ENCODE measurements at places on chromosomes 6 and 20.

DNA sequence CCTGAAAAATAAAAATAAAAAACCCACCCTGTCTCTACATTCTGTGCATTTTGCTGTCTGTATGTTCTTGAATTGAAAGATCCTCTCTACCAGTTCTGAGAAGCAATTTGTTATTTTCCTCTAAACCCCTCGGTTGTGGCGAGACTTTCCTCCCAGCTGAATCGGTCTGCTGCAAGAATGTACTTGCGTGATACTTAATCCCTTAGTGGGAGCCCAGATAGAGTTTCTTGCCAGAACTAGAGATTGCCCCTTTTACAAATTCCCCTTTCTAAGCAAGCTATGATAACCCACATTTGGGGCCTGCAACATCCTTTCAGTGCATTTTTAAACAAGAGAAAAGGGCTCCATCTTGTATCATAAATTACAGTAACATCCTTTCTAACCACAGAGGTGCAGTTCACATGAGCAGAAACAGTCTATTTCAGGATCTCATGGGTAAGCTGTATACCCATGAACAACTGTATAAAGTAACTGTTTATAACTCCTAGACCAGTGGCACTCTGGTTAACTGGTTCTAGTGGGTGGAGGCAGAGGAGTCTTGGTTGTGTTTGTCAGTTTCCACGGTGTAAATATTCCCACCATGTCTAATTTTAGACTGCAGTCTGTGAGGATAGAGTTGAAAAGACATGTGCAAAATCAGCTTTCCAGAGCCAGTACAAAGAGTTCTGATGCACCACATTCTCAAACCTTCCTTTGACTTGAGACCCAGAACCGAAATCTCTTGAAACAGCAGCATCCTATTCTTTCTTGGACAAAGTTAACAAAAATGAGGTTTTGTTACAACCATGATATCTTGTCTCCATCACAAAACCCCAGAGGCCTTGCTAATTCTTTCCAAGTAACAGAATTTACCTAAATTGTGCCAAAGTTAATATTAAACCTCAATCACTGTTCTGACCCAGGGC, 113.1 kb upstream of the ZNF217 start:
- no peak for DNase-seq

DNA sequence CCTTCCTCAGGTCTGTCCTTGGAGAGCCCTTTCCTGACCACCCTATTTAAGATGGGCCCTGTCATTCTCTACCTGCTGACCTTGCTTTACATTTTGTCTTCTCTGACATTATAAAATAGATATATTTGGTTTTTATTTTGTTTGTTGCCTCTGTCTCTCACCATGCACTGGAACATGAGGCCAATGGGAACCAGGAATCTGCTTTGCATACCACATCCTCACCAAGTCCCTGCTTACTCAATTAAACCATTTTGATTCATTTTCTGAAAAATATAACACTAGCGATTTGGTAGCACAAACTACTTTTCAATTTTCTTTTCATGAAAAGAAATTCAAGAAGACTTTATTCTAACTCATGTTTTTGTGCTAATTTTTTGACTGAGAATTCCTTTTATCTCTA, 32.8 kb upstream of the POPDC3 start:
- no peak for DNase-seq

DNA sequence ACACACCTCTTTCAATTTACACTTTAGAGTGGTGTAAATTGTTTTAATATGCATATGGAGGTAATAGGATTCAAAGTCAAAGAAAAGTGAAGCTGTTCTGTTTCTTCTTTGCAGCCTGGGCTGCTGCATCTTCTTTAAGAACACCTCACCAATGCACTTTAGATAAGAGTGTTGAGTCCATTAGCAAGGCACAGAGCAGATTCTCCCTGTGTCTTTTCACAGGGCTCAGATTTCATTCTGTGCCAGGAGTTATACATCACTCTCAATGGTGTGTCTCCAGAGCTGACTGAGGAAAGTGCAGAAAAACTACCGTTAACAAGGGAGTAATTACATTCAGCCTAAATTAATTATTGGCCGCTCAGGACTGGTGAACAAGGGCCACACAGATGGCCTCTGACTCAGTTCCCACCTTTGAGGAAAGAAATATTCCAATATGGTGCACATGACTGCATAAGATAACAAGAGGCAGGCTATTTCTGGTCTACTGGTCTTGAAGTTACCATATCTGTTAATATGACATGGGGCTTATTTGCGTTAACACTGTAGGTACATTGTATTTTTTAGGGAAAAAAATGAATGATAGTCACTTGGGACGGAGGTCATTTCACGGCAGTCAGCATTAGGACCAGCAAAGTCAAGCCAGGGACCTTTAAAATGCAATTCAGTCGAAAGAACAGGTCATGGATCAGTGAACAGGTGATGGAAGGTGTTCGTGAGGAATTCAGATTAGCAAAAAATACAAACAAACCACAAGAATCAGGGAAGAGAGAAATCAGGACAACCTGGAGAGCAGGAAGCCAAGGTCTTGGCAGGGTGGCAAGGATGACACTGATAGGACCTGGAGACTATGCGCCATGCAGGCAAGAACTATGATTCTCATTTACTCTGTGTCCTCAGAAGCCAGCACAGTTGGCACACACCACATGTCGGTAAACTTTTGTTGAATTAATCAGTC, 203.7 kb downstream of the TBX18 start:
- no peak for DNase-seq

DNA sequence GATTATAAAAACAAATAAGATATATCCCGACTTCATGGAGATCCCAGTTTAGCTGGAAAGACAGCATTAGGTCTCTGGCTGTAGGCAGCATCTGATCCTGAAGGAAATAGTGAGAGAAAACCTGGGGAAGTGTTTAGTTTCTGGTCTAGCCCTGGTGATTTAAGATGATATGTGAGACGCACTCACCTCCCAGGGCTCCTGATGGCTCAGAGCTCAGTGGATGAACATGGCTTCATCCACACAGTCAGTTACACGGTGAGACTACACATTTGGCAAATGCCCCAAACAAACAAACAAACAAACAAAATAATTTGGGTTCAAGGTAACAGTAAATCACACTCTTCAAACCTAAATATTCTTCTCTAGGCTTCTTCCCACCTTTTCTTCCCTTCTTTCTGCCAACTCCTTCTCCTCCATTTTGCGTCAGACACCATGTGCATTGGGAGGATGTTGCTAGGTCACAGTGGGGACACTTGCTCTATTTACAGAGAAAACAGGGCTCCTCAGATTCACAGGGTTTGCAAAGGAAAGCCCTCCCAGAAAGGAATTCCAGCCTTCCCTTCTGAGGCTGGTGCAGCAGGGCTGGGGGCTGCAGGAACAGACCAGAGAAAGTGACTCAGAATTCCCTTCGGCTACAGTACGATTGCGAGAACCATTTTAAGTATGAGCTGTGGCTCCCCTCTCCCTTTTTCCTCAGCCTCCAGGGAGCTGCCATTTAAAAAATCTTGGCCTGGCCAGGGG, 59.6 kb upstream of the SALL4 start:
- DNase-seq = no peak

DNA sequence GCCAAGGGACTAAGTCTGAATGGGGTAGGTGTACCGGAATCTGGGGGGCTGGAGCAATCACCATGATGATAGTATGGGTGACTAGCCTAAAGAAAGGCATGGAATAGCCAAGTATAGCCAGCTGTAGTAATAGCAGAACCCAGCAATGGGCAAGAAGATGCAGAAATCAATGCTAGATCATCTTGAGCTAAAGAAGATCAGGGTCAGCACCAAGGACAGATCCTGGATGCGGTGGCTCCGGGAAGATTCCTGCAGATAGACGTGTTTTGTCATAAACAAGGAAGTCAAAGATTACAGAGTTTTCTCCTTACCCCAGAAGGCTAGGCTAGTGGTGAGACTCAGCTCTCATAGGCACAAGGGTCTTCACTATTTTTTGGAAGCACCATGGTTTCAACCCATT, 561.6 kb upstream of the CHD6 start:
- no peak for DNase-seq

GRCh38 chr6:139857143-139857542, 482.7 kb upstream of the CITED2 start:
- no peak for DNase-seq

DNA sequence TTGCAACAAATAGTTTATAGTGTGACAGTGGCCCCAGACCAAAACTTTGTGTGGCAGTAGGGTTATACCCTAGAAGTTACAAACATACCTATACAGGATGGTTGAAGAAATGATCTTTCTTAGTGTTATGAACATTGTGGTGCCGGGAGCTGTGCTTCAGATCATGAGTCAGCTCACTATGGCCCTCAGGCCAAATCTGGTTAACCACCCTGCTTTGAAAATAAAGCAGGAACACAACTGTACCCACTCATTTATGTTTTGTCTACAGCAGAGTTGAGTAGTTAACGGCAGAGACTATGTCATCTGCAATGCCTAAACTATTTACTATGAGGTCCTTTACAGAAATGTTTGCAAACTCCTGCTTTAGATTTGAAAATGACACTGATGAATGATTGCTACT, 24.3 kb downstream of the AKAP7 start:
- DNase-seq = no peak

- DNase-seq = no peak
Observed at GRCh38 chr20:10670501-10671220, 3.1 kb downstream of the JAG1 start.

DNA sequence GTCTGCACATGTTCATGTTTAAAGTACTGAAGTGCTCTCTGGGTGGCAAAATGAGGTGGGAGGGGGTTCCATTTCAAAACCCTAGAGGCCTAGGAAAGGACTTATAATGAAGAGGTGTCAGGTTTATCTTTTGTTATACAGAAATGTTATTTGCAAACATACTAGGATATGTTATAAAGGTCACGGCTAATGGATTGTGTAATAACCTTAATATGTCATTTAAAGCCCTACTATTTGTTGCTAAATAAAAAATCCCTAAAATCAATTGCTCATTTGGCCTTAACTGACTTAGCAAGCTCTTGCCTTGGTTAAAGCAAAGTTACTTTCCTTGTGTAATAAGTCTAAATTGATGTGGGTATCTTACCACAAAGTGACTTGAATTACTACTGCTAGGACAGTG, 8.8 kb downstream of the NKX2-4 start:
- no peak for DNase-seq

DNA sequence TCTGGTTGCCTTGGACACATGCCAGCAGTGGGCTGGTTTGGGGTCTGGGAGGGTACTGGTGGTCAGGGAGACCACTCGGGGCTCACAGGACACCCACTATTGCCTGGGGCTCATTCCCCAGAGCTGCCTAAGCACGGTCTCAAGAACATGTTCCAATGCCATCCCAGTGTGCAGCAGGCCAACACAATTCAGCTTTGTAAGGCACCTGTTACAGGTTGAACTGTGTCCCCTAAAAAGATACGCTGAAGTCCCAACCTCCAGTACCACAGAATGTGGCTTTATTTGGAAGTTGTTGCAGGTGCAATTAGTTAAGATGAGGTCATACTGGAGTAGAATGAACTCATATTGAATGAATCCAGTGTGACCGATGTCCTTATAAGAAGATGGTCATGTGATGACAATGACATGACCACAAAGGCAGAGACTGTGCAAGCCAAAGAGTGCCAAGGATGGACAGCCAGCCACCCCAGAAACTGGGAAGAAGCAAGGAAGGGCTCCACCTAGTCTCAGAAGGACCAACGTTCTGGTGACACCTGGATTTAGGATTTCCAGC, 13.5 kb upstream of the MAS1 start:
- DNase-seq = no peak

DNA sequence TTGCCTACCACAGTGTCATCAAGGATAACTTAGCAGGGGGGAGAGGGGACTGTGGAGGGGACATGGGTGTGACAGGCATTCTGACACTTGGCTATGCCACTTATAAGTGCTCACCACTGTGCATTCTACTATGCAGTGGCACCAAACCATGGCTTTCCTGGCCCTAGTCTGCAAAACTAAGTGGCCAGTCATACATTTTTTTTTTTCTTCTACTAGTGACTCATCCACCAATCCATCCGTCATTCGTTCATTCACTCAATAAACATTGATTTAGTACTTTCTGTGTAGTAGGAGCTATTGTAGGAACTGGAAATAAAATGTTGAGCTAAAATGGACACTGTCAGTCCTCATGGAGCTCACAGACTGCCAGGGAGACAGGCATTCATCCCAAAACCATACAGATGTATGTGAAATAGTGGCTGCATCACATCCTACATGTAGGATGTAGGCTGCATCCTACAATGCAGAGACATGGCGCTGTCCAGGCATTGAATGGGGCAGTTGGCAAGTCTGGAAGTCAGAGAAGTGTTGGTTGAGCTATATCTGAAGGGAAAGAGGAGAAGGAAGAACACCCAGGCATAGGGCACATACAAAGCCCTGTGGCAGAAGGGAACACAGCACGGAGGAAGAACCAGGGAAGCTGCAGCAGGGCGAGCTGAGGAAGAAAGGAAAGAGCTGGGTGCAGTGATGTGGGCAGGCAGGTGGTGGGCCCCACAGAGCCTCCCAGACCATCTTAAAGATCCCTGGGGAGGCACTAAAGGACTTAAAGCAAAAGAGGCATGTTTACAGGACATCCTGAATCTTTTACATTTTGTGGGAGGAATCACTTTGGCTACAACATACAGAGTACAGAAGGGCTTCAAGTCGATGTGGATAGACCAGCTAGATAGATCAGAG, 224.4 kb downstream of the UST start:
- no peak for DNase-seq

DNA sequence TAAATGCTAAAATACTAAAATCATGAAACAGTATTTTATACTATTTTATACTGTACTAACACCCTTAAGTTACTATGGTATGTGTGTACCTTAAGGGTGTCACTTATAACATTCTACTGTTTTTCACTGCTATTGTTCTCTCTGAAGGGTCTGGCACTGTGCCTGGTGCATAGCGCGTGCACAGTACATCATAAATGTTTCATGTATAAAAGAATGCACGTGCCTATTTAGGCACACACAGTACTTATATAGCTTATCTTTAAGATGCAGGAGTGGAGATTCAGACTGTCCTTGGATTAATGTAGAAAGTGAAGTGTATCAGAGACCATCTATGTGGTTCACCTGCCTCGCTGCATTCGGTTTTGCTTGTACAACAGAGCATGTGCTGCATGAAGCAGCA, 64.0 kb upstream of the SGK1 start:
- no peak for DNase-seq

DNA sequence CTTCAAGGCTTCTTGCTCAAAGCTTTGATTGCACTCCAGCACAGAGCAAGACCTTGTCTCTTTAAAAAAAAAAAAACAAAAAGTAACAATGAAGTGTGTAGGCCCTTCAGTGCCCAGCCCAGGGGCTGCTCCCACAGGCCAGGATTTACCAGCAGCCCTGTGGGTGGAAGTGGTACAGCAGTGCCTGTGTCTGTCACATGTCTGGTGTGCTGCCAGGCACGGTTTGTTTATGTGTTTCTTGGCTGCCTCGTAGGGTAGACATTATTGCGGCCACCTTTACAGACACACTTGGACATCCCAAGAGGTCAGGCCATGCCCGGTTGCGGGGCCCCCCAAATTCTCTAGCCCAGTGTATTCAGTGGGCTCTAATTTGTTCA, 12.7 kb downstream of the DYNLRB1 start:
- DNase-seq = no peak

DNA sequence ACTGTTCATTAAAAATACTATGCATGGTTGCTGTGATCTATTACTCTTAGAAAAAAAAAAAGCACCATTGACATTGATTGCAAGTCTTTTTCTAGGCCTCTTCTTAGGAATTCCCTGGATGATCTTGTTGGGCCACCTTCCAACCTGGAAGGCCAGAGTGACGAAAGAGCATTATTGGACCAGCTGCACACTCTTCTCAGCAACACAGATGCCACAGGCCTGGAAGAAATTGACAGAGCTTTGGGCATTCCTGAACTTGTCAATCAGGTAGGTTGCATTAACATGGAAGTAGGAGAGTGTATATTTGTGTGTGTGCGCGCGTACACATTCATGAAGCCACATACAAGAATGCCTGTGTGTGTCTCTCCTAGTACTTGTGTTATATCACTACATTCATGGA, 140.4 kb downstream of the NCOA3 start:
- no peak for DNase-seq

- DNase-seq = no peak
Observed at GRCh38 chr6:56749632-56750151, 107.0 kb upstream of the DST start.
